Right ventricle myocardium inferior (tissue), 1 donor: ENCODE measurements at places on chromosomes 7 and 10.

DNA sequence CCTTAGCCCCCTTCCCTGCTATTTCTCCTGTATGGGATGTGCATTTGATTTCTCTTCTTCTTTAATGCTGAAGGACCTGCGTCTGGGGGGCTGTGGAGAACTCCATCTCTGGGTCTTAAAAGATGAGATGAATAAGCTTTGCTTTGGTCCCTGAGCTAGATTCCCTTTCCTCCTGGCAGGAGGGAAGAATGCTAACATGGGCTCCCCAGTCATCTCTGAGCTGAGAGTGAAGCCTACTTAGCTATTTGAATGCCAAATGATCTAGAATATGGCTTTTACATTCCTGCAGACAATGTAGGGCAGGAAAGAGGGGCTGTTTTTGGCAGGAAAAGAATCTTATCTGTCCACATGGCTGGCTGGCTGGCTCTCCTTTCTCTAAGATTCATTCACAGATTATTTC, 62.6 kb upstream of the EFCAB10 start:
- no peak for DNase-seq

DNA sequence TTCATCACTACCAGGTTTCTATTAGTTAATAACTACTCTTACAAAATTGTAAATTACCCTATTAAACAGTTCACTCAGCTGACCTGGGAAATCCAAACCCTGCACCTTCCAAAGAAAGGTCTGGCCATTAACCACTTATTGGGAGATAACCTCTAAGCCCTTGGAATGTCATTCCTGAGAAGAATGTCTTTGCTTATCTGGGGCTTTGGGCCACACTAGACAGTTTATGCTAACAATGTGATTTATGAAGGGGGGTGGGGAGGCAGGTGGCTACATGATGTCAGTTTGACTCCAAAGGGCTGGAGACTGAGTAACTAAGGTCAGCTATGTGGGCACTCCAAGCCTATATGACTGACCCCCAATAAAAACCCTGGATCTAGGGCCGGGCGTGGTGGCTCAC, 50.7 kb downstream of the AKR1D1 start:
- no peak for DNase-seq

DNA sequence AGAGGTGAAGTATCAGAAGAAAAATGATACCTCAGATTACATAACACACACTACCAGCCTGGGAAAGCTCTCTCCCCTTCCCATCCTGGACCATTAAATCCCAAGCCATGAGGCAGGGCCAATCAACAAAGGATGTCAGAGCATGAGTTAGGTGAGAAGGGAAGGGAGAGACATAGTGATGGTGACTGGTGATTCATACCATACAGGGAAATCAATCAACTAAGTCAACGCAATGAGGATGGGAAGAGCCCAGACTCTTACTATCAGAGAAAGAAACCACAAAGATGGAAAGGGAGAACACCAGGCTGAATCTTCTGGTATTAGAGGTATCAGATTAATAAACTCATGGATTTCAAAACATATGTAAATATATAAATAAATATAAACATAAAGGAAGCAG, 185.4 kb downstream of the KMT2E start:
- DNase-seq = no peak

- DNase-seq = no peak
Observed at GRCh38 chr7:127940381-127941160, 90.7 kb downstream of the LRRC4 start.

DNA sequence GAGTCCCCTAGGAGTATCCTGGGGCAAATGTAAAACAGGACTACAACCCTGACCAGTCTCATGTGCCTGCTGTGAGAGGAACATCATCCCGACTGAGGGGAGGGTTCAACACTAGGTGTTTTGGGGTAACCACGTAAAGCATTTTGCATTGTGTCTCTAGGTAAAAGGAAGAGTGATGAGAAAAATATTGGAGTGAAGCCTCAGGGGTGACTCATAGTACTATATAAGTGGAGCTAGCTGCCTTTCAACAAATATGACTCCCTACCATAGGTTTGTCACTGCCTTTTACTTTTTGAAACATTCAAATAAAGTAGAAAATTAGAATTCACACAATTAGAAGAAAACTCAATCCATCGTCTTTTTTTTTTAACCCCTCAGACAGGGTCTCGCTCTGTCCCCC, 2.6 kb upstream of the CAMK2G start:
- DNase-seq = no peak

GRCh38 chr10:61633665-61634064, 29.1 kb upstream of the CABCOCO1 start:
- DNase-seq = no peak

DNA sequence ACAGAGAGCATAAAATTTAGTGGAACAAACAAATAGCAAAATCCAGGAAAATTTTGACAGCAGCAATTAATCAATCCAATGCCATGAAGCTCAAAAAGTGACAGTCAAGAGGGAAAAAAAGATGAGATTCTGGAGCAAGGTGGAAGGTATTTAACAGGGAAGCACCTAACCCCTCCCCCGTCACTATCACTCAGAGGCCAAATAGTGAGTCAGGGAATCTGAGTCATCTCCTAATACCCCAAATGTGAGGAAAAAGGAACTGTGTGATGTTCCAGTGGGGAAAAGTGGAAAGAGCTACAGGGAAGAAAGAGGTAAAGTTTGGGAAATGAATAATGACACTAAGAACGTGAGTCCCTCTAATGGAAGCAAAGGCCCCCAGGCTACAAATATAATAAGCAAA, 113.2 kb upstream of the PHF14 start:
- DNase-seq = no peak

DNA sequence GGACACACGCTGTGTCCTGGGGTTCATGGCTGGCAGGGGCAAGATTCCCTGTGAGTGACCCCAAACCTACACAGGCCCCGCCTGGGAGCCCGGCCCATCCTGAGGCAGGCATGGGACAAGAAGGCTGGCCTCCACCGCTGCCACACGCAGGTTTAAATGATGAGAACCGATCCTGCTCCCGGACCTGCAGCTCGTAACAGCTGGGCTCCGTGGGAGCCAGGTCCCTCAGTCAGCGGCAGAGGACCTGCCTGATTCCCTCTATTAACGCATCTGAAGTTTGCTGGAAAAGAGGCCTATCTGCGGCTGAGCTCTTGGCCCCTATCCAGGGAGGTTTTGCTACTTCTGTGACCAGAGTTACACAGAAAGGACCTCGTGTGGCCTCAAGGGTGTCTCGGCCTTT, 112.3 kb downstream of the VIPR2 start:
- no peak for DNase-seq
